ENCODE measurements at places on chromosomes 4 and X. TPM values are rescaled to one million over a fixed set of nuclear protein-coding genes. Genes with fewer than 3 reads are reported as not detected.

CT45A3 gene
- total RNA-seq: not detected

EPHA5 gene
- total RNA-seq: 0.39 TPM

PLAC8 gene
- 3.5 TPM for total RNA-seq

NXF2B gene
- not detected for total RNA-seq

FHIP1A gene
- total RNA-seq: 6.2 TPM

FAM236D gene
- not detected for total RNA-seq

F8A3 gene
- total RNA-seq: 4.1 TPM

XG gene
- 9.0 TPM for total RNA-seq

CFAP47 gene
- total RNA-seq: 0.09 TPM

UGT2B15 gene
- not detected for total RNA-seq

XK gene
- 0.93 TPM for total RNA-seq

PPP4R3C gene
- total RNA-seq: not detected

FGF13 gene
- 18.3 TPM for total RNA-seq

FRMPD4 gene
- 0.18 TPM for total RNA-seq

INTS6L gene
- 15.6 TPM for total RNA-seq
